Activated naive CD4-positive, alpha-beta T cell treated with anti-CD3 and anti-CD28 coated beads, Interleukin-2, amount 10 ng/mL, durations not matched to agents 5 hours and 36 hours (primary cell): ENCODE measurements at places on chromosomes 5 and 9. TPM values are rescaled to one million over a fixed set of nuclear protein-coding genes. Genes with fewer than 3 reads are reported as not detected.

The PCDHB8 gene
- not detected for total RNA-seq

The GMCL2 gene
- not detected for total RNA-seq

The BTNL3 gene
- total RNA-seq, result not detected

The CDKN2B-AS1 gene
- 6.6 TPM for total RNA-seq

The TNC gene
- total RNA-seq, result not detected

The SLC1A1 gene
- total RNA-seq, result not detected

The DMGDH gene
- total RNA-seq, result not detected

The ADAMTS13 gene
- total RNA-seq, result 1.7 TPM

The PCDHA12 gene
- not detected for total RNA-seq

The NDOR1 gene
- total RNA-seq, result 30.8 TPM

The CYLC2 gene
- not detected for total RNA-seq

The FAM153A gene
- 40.4 TPM for total RNA-seq

The CDO1 gene
- total RNA-seq, result 0.79 TPM

The ICE1 gene
- total RNA-seq, result 31.3 TPM

The GALNT12 gene
- 6.7 TPM for total RNA-seq

The CCDC69 gene
- 63.3 TPM for total RNA-seq

The ZBTB34 gene
- 7.7 TPM for total RNA-seq

The LCN1 gene
- not detected for total RNA-seq

The CCIN gene
- total RNA-seq, result 0.23 TPM

The PCDHB13 gene
- not detected for total RNA-seq

The ASPN gene
- not detected for total RNA-seq

The KCNV2 gene
- total RNA-seq, result not detected

The ORM2 gene
- not detected for total RNA-seq

The NUTM2F gene
- total RNA-seq, result not detected

The PTGER4 gene
- total RNA-seq, result 42.9 TPM

The CBY3 gene
- total RNA-seq, result 0.71 TPM

The C9orf57 gene
- not detected for total RNA-seq

The G3BP1 gene
- 197 TPM for total RNA-seq

The CTNND2 gene
- total RNA-seq, result not detected

The ANKRD55 gene
- total RNA-seq, result 16.1 TPM

The NMUR2 gene
- not detected for total RNA-seq

The GPR150 gene
- total RNA-seq, result 1.6 TPM

The PPIC gene
- total RNA-seq, result not detected

The PRR16 gene
- not detected for total RNA-seq

The TEK gene
- total RNA-seq, result not detected

The FCN1 gene
- total RNA-seq, result not detected

The GLRA1 gene
- not detected for total RNA-seq

The XPA gene
- total RNA-seq, result 16.1 TPM

The MAP1B gene
- 0.02 TPM for total RNA-seq

The SPINK7 gene
- total RNA-seq, result not detected

The SLC6A7 gene
- not detected for total RNA-seq

The TMED7 gene
- 43.1 TPM for total RNA-seq

The TIMD4 gene
- 3.4 TPM for total RNA-seq

The CKMT2 gene
- total RNA-seq, result not detected

The GABRB2 gene
- total RNA-seq, result not detected

The ARID3C gene
- 0.18 TPM for total RNA-seq

The PCDHB14 gene
- total RNA-seq, result not detected

The ARL14EPL gene
- total RNA-seq, result not detected

The SCGB3A1 gene
- not detected for total RNA-seq

The TAL2 gene
- not detected for total RNA-seq

The SLF1 gene
- 12.0 TPM for total RNA-seq

The PDLIM4 gene
- total RNA-seq, result not detected

The ADAMTS19 gene
- not detected for total RNA-seq
